NCI-H748 treated with DMSO at 0.1 percent for 48 hours (cell line): ENCODE measurements at places on chromosomes 4 and X.

- no peak for DNase-seq
Observed at GRCh38 chr4:173191623-173192041, 23.0 kb downstream of the GALNT7 start.

DNA sequence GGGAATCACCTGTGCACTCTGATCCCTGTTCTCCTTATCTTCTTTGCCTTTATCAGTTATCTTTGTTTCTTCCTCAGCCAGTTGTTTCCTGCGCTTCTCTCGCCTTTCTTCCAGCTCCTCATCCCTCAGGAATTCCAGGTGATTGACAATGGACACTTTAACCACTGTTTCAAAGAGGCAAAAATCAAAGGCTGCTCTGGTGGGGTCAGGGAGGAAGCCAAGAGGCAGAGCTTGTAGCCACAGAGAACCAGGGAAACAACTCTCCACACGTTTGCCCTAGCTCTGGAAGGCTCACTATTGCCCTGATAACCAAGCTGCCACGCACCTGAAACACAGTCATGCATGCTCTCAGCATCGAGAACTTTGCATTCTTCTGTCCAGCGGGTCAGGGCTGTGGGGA, 124.5 kb upstream of the HSD17B10 start:
- no peak for DNase-seq

- DNase-seq, result peak; percentile 79
Observed at GRCh38 chr4:100898844-100899243, 381.0 kb upstream of the EMCN start.

DNA sequence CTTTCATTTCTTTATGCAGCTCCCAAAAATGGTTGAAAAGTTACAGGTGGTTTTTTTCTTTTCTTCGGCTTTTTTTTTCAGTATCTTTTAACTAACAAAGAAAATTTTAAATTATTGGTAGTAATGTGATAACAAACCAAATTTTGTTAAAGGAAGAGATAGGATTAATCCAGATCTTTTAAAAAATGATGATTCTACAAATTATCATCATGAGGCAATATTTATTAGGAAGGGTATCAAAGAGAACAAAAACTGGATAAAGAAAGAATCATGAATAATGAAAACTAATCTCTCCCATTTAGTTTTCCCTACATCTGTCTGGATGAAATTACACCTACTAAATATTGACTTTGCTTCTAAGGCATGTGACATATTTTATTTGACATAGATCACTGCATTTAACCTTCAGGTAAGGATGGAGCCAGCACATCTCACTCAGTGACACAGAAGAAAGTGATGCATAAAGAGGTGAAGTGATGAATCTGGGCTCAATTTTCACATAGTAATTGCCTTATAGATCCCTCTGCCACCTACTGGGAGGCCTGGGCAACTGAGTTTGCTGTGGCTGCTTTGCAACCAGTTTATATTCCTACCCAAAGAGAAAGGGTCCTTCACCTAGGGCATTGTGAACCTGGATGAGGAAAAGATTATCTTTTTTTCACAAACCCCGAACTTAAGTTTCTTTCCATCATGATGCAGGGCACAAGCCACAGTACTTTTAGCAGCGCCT, 155.6 kb downstream of the HNRNPD start:
- no peak for DNase-seq

GRCh38 chr4:109957227-109957626, 44.5 kb downstream of the EGF start:
- DNase-seq, result no peak

- no peak for DNase-seq
Observed at GRCh38 chrX:87873347-87873941, 355.8 kb downstream of the KLHL4 start.

DNA sequence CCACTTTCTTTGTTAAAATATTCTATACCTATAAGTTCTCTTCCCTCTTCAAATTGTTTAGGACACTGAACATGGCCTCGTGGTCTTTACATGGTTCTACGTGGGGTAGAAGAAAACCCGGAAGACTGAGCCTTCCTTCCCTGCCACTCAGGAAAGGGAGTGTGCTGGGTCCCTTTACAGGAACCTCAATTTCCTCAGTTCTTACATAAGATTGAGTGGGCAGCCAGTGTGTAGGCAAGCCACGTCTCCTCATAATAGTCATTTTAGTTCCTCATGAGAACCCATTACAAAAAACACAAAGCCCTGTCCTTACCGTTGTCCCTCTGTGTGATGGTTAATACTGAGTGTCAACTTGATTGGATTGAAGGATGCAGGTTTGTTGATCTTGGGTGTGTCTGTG, 28.7 kb upstream of the SMIM10L2A start:
- DNase-seq, result no peak

DNA sequence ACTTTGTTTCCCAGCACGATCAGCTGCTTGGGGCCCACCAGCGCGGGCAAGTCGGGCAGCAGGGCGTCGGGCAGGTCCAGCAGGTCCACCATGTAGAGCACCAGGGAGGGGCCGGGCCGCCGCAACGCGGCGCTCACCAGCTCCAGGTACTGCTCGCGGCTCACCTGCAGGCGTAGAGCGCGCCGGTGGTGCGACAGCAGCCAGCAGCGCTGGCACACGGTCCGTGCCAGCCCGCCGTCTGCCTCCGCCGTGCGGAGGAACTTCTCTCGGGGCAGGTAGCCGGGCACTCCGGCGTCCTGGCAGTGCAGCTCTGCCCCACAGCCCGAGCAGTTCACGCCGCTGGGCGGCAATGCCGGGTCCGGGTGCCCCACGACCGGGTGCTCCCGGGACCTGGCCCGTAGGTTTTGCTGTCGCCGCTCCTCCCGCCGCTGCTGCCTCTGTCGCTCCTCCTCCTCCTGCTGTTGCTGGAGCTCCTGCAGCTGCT, 527 bp downstream of the NOA1 start:
- DNase-seq, result no peak

- DNase-seq, result no peak
Observed at GRCh38 chr4:163544407-163545038, 50.0 kb downstream of the TMA16 start.
